Stimulated activated CD4-positive, alpha-beta T cell treated with anti-CD3 and anti-CD28 coated beads, Interleukin-12 subunit alpha, Interleukin-12 subunit beta, amount 100 ng/mL, for 48 hours (primary cell): ENCODE measurements at places on chromosomes 6 and 20.

DNA sequence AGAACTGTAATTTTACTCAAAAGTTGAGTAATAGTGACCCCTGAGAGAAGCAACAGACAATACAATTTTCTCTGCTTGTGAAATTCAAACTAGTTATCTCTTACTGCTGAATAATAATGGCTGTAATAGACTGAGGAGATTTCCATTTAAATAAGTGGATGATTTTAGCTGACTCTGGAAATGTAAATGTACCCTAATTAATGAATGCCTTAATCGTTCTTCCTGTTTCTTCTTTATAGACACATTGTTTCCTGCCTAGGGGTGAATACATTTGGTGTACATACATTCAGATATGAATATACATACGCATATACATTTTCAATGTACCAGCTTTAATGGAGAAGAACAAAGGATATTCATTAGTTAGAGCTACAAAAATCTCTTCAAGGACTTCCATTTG lies 611.9 kb downstream of the TFAP2B start:
- no peak for DNase-seq

GRCh38 chr20:20752712-20753111 lies 40.3 kb upstream of the RALGAPA2 start:
- no peak for DNase-seq

DNA sequence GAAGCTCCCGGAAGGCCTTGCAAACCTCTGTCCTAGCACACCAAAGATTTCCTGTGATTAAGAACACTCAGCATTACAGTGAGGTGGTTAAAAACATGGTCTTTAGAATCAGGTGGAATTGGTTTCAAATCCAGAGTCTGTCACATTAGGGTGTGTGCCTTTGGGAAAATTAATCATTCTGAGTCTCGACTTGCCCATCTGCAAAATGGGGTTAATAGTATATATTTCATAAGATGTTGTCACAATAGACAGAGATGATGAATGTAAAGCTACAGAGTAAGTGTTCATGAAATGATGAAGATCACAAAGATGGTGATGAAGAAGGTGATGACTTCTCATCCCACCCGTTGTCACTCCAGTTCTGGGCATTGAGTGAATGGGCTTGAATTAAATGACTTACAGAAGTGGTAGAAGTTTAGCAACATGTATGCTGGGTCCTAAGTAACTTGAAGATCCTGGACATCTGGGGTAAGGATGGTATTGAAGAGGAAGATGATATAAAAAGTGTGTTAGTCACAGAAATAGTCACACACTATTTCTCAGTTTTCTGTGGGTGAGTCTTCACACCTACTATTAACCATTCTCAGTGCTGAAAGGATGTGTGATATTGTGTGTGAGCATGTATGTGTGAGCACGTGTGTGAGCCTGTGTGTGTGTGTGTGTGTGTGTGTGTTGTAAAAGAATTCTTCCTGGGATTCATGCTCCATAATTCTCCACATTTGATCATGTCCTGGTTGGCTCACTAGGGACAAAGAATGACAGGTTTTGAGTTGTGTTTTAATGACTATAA lies 28.0 kb upstream of the NEDD9 start:
- no peak for DNase-seq

DNA sequence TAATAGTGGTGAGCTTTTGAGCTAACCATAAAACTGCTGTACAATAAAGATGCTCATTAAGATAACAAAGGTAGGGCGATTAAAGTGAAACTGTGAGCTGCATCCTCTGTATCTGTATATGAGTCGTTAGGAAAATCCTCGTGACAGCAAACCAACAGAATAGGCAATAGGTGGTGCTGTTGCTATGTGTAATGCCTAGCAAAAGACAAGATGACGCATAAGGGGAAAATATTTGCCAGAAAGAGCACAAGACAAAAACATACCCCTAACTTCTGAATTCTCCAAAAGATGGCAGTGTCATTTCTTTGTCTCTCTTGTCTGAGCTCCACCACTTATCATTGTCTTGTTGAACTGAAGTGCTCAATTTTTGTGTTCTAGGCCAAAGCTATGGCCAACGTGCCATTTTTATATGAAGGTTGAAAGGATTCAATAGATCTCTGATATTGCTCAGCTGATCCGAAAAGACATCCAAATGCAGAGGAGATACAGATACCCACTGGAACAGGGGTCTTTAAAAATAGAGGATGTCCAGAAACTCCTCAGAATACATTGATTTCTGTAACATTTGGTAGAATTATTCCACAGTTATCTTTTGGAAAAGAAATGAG lies 56.3 kb upstream of the ANKEF1 start:
- DNase-seq: no peak

GRCh38 chr20:37407019-37407566 lies 61.2 kb downstream of the SRC start:
- no peak for DNase-seq

DNA sequence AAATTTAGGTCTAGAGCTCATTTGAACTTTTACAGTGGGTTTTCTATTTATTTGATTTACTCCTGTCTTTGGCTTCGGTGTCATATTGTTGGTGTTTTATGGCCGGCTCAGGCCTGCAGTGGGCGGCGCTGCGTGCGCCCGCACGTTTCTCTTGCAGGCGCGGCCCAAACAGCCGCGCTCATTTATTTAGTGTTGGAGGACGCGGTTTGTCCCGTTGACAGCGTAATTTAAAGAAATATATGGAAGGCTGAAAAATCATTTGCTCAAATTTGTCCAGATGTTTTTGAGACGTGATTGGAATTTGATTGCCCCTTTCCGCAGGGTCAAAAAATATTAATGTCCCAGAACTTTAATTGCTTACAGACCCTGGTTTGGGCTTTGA lies 22.1 kb downstream of the TFAP2B start:
- DNase-seq: no peak

- no peak for DNase-seq
Observed at GRCh38 chr6:37122861-37123260, 47.1 kb upstream of the PIM1 start.

GRCh38 chr6:121884091-121884490 lies 448.6 kb downstream of the GJA1 start:
- DNase-seq: no peak

GRCh38 chr6:149560736-149561135 lies 5.4 kb upstream of the GINM1 start:
- no peak for DNase-seq

DNA sequence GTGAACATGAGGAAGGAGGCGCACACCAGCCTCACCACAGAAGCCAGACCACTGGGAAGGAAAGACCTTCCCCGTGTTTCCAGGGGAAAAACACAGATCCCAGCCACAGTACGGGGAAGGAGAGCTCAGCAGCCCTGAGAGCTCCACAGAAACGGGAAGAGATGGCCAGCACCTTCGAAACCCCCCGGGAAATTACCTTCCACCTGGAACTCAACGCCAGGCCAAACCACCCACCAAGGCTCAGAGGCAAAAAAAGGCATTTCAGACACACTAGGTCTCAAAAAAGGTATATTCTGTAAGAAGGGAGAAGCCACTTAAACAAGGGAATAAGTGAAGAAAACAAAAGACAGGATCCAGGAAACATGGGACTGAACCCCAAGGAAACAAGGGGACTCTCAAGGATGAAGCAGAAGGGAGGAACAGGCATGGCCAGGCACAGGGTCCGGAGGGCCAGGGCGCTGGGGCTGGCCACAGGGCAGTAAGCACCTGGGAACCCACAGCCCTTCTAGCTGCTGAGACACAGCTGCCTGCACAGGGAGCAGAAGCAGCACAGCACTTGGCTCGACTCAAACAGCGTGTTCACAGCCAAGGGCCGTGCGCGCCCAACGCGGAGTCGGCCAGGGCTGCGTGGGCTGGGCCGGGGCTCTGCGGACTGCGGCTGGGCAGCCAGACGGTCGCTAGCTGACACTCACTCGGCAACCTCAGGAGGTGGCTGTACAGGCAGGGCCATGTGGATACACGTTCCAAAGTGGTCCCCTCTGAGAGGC lies 44.6 kb downstream of the TAF4 start:
- no peak for DNase-seq

DNA sequence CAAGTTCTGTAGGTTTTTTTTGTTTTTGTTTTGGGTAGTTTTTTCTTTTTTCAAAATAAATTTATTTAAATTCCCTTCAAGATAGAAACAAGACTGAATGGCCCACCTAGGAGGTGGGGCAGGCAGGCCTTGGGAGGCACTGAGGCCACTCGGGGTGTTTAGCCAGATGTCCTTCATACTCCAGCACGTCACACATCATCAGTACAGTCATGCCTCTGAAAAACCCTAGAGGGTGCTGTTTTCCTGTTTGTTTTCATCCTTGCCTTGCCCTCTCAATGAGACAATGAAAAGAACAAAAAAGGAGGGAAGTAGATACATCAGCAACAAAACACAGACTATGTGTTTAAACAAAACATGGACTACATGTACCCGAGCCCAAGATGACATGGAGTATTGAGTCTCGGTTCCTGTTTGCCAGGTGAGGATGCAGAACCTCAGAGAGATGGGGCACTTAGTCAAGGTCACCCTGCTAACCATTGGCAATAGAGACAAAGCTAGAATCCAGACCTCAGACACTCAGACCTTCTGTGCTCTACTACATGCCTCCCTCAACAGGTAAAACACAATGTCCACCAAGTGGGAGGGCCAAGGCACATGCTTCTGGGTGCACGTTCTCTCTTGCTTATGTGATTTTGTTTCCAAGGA lies 26.8 kb upstream of the CLIC5 start:
- DNase-seq: no peak
